ENCODE measurements at places on chromosomes 7 and 10. TPM values are rescaled to one million over a fixed set of nuclear protein-coding genes. Genes with fewer than 3 reads are reported as not detected.

GRCh38 chr10:1379601-1380000, 323.4 kb downstream of the WDR37 start:
- DNase-seq, result no peak

- DNase-seq, result no peak
Observed at GRCh38 chr7:107461938-107462533, 7.8 kb upstream of the GPR22 start.

DNA sequence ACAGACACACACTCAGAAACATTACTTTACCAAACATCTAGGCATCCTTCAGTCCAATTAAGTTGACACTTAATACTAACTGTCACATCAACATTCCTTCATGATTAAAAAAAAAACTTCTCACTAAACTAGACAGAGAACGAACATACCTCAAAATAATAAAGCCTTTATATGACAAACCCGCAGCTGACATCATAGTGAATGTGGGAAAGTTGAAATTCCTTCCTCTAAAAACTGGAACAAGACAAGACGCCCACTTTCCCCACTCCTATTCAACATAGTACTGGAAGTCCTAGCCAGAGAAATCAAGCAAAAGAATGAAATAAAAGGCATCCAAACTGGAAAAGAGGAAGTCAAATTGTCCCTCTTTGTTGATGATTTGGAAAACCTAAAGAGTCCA, 96.9 kb upstream of the PPP1R9A start:
- no peak for DNase-seq

GRCh38 chr10:72186258-72186981, 29.4 kb upstream of the ANAPC16 start:
- DNase-seq, result peak; percentile 37

GRCh38 chr7:134548877-134549276, at the start of gene AKR1B15:
TSS of gene AKR1B15 (plus strand) at chr7:134549110. CDS start at chr7:134564620, 15,510 bp downstream.
- DNase-seq, result no peak

- no peak for DNase-seq
Observed at GRCh38 chr7:133703547-133703946, 423.6 kb upstream of the LRGUK start.

DNA sequence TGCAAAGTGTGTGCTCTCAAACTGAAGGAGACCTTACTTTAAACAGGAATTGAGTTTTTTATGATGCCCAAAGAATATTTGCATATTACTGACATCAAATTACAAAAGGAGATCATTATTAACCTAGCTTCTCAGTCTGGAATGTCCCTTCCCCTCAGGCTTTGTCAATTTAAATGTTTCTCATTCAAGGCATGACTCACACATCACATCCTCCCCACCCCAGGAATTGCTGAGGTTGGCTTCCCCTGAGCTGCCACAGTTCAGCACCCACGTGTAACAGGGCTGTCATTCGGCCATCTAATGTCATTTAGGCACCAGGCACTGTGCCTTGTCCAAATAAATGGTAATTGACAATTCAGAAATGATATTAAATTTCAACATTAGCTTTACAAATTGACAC, 305.9 kb upstream of the MGMT start:
- DNase-seq, result no peak

GRCh38 chr7:137235434-137235833, 108.1 kb downstream of the PTN start:
- DNase-seq, result no peak

RADIL gene
- 0.46 TPM for total RNA-seq

GRCh38 chr7:48176356-48176893, 5.2 kb downstream of the ABCA13 start:
- DNase-seq, result no peak

GRCh38 chr7:89223900-89224395, 428.4 kb upstream of the TEX47 start:
- no peak for DNase-seq

NUTM2E gene
- 0.07 TPM for total RNA-seq

PNLIPRP2 gene
- total RNA-seq, result not detected

DNA sequence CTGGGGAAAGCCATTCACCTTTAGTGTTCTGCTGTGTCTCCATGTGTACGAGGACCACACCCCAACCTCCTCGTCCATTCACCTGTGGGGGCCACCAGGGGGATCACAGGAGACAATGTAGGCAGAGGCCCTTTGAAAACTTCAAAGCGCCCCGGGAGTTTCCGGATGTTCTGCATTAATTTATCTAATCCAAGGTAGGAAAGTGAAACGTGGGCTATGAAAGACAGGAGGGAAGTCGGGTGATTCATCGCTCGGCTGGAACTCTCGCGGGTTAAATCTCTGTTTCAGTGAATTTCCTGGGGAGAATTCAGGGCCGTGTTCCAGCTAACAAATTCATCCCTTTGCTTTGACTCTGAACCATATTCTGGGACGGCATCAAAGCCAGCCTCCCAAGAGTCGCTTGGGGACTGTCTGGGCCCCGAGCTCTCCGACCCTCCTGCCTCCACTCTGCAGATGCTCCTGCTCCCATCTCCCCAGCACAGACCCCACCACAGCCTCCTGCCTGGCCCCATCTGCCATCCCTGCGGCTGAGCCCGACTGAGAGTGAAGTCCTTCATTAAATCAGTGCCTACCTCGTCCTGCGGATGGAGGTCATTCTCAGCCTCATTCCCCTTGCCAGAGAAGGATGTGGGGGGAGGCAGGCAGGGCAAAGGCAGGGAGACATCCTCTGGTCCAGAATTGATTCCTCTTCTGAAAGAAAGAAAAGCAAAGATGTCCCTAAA, 114.1 kb upstream of the CARD11 start:
- no peak for DNase-seq

MMP21 gene
- total RNA-seq, result 0.07 TPM

- no peak for DNase-seq
Observed at GRCh38 chr7:79337717-79338116, 115.8 kb downstream of the MAGI2 start.

GRCh38 chr7:42342381-42342780, 105.4 kb upstream of the GLI3 start:
- no peak for DNase-seq

ZNF485 gene
- total RNA-seq, result 2.0 TPM

AZGP1 gene
- total RNA-seq, result not detected

AFAP1L2 gene
- 7.3 TPM for total RNA-seq

- DNase-seq, result no peak
Observed at GRCh38 chr10:3624367-3624766, 160.6 kb downstream of the KLF6 start.

GRCh38 chr10:42869977-42870350, 87.4 kb downstream of the BMS1 start:
- DNase-seq, result no peak

DNA sequence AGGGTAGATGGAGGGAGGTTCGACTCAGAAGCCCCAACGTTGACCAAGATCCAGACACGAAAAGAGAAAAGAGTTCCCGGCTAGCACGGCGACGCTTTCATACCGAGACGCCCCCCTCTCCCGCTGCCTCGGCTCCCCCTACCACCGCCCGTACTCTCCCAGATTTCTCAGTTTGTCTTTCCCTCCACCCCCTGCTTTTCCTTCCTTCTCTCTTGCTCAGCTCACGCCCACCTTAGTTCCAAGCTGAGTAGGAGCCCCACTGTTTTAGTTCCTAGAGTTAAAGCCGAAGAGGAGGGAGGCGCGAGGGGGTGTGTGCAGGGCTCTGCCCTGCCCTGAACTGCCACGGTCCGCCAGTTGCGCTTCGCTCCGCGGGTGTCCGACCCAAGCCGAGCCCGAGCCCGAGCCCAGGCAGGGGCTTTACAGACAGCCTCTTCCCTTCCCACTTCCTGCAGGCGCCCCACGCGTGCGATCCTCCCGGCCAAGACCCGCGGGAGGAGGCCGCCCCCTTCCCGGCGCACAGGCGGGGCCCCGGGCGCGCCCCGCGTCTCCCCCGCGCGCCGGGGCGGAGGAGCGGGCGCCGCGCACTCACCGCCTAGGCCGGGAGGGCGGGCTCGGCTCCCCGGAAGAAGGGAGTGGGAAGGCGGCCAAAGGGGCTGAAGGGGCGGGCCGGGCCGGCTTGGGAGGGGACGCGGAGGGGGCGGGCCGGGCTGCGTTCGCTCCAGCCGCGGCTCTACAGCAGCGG, at the start of gene EPHB6:
Gene EPHB6 (plus strand): TSS at position 705 of the 742 bp plus-strand sequence. CDS start 8,152 bp downstream, outside the sequence.
- no peak for DNase-seq

DNA sequence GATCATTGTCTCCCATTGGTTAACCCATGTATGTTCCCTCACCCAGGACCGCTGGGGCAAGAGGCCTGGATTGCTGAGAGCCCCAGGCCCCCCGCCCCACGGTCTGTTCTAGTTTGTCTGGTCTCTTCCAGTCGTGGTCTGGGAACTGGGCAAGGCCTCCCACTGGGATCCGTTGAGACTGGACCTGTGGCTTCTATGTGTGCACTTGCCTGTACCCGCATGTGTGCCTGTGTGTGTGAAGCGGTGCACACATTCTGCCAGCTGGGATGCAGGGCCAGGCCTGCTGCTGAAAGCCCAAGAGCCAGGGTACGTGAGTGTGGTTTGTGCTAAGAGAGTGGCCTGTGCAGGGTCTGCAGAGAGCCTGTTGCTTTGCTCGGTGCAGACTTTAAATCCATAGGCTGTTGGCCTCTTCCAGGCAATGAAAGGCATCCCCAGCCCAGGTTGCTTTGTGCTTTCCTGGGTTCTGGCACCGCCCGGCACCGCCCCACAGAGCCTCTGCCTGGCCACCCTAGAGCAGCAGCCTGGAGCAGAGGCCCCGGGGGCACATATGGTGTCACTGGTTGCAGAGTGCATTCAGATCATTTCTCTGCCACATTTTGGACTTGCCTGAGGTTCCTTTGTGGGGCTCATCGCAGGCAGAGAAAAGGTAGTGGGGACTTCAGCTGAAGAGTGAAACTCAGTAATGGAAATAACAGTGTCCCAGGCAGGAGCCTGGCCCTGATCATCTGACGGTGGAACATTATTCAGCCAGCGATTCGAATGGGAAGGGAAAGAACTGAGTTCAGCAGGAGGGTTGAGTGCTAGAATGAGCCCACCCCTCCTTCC, 215.5 kb downstream of the GLRX3 start:
- DNase-seq, result no peak

DNA sequence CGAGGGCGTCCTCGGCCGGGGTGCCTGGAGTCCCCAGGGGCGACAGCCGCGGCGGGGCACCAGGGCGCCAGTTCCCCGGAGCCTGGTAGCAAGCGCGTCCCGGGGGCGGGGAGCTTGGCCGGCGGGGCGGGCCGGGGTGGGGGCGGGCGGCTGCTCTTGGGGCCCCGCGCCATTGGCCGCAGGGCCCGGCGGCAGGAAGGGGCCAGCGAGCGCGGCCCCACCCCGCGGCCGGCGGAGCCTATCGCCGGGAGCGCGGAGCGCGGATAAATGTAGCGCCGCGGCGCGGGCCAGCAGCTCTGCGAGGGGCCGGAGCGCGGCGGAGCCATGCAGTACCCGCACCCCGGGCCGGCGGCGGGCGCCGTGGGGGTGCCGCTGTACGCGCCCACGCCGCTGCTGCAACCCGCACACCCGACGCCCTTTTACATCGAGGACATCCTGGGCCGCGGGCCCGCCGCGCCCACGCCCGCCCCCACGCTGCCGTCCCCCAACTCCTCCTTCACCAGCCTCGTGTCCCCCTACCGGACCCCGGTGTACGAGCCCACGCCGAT, at the start of gene HHEX:
Gene HHEX (plus strand): TSS at position 293 of the 548 bp plus-strand sequence. CDS start 32 bp downstream, at position 325.
- peak; percentile 52 for DNase-seq

DNA sequence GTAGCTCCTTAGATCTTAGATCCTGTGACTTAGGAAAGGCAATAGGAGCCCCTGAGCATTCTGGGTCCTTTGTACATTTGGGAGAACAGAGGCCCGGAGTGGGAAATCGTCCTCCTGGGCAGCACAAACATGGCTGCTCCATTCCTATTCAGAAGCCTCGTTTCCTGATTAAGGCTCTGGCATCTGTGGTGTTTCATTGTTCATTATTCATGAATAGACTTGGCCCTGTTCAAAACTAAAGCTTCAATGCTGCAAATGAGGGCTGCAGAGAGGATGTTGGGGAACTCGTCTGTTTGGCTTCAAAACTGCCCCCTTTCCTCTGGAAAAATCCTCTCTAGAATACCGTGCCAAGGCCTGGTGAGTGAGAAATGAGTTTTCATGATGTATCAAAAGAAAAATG, 3.4 kb upstream of the HTRA1 start:
- no peak for DNase-seq

DNA sequence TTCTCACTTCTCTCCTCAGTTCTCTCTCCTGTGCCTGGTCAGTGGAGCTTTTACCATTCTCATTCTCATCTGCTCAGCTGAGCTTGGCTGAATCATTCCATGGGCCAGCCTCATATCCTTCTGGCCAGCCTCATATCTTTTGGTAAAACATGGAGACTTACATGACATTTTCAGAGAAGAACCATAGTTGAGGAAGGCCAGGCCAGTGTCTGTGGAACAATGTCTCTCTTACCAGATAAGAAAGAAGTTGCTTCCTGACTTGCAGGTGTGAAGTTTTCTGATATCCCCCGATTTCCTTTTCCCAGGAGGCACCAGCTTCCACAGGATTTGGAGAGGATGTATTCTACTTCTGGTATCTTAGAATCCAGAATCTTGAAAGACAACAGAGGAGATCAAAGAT, 24.7 kb downstream of the ST7 start:
- no peak for DNase-seq

H2BK1 gene
- not detected for total RNA-seq

DNA sequence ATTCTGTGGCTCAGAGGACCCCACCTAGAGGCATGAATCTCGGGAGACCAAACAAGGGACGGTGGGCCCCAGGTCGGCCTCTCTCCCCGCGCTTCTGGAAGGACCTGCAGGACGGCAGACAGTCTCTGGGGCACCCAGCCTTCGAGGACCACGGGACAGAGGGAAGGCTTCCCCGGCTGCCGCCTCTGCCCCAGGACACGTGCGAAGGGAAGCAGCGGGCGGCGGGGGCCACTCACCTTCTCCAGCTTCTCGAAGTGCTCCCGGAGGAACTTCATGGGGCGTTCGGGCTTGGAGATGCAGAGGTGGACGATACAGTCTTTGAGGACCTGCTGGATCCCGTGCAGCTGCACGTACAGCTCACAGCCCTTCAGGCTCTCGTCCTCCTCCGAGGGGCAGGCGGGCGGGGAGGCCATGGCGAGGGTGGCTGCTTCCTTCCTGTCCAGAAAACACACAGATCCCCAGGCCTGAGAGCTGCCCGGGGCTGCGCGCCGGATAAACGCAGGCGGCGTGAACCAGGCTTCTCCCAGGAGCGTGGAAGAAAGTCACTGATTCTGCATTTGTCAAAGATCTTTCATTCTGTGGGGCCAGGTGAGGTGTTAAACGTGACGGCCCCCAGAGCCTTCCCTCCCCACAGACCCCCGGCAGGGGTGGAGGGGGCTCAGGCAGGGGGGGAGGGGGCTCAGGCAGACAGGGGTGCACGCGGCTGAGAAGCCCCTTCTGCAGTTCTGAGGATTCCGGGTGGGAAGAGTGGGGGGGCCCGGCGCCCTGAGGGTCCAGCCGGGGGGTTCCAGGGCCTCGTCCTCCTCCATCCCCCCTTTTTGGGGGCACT, 15.2 kb upstream of the DNAAF5 start:
- DNase-seq, result no peak

- DNase-seq, result no peak
Observed at GRCh38 chr7:129072479-129073011, 17.6 kb upstream of the TNPO3 start.

GRCh38 chr7:36260481-36260880, 107.4 kb downstream of the EEPD1 start:
- no peak for DNase-seq

Measured in pulmonary artery endothelial cell (primary cell).